ENCODE measurements at places on chromosomes 11 and 22.

DNA sequence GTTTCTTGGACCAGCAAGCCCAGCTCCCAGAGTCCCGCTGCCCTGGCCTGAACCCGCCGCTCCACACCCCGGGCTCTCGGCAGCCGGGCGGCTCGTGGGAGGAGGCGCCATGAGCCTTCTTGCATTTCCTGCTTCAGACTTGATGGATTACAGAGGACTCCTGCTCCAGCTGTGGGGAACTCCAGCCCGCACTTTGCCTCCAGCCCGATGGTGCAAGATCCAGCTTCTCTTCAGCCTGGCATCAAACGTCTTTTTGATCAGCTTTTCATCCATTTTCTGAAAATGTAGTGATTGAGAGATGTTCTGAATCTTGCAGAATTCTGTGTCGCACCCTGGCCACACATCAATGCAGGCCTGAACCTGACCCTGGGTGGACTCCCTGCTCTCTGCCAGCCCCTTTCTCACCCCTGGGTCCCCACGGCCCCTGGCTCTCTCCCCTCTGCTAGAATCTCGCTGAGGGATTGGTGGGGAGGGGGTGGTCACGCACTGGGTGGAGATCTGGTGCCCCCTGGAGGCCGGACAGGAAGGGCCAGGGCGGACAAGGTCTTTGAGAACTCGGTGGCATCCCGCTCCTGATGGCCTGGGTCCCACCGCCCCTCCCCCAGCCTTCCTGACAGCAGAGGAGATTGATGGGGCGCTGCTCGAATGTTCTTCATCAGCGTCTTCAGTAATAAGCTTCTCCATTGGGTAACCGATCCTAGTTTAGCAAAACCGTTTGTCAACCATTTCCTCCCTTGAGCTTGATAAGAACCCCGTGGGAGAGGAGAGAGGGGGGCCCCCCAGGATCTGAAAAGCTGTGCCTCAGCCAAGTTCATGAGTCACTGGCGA is 12.1 kb upstream of the NFAM1 start:
- peak; percentile 56 for DNase-seq

DNA sequence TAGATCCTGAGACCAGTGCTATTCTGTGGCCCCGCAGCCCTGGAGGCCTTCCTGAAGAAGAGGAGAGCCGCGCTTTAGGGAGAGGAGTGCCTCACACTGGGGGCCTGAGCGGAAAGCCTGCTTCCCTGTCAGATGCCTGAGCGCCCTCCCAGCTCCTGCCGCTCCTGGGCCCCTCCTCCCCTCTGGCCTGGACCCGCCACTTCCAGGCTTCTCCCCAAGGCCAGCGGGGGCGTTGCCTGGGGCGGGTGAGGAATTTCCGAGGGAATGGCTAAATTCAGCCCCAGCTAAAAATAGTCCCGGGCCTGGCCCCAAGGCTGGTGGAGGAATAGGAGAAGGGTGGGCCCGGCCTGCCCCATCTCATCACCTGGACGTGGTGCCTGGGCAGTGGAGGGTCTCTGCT is 15.4 kb downstream of the ARHGEF17 start:
- DNase-seq = no peak

- DNase-seq = no peak
Measured at GRCh38 chr22:39738746-39739145, 154.8 kb downstream of the ENTHD1 start.

- no peak for DNase-seq
Measured at GRCh38 chr22:44304354-44304753, 8.4 kb downstream of the SHISAL1 start.

GRCh38 chr22:32409977-32410376 is 2.1 kb downstream of the RTCB start:
- no peak for DNase-seq

DNA sequence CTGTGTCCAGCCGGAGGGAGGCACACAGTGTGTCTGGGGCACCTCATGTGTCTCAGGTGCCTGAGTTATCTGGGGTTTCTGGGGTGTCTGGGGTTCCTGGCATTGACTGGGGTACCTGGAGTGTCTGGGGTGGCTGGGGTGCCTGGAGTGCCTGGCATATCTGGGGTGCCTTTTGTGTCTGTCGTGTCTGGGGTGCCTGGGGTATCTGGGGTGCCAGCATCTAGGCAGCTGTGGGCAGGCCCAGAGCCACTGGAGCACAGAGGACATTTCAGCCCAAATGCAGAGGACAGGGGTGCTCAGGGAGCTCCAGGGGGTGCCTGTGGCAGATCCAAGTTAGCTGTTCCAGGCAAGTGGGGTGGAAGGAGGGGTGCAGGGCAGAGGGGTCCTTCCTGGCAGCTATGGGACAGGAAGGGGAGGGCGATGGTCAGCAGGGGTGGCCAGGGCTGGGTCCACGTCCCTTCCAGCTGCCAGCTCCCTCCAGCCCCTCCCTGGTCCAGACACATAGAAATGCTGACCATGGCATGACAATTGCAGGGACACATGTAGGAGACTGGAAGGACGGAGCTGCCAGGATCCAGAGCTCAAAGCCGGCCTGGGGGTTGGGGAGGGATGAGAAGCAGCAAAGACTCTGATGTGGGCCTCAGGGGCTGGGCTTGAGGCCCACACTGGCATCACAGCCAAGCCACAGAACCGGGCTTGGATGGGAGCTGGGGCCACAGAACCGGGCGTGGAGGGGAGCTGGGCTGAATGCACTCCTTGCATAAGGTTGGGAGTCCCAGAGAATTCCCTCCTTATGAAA is 133.0 kb downstream of the BRD1 start:
- DNase-seq = no peak

GRCh38 chr22:44328762-44329161 is 16.0 kb upstream of the SHISAL1 start:
- no peak for DNase-seq

DNA sequence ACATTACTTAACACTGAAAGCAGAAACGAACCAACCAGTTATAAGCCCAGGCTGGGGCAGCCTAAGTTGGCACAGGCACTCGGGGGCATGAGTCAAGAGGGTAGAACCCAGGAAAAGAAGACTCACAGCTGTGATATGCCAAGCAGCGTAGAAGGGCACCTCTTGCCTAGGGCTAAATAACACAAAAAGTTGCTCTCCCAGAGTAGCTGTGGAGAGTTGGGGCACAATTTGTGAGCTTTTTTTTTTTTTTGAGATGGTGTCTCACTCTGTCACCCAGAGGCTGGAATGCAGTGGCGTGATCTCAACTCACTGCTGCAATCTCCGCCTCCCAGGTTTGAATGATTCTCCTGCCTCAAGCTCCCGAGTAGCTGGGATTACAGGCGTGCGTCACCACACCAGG is 8.8 kb downstream of the CLMP start:
- DNase-seq = no peak

DNA sequence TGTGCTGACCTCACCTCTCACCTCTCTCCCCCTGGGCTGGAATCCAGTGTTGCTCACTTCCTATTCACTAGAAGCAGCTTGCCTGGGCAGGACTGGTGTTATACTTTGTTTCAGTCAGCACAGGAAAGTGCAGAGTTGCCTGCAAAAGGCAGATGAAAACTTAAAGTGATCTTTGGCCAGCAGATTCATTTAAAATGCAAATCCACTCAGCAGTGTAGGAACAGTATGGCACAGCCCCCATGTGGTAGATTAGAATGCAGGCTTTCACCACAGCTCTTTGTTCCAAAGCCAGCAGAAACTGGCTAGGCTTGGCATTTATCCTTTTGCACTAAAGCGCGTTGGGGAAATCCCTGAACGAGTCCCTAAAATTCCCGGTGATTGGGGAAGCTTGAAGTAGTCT is 301.2 kb downstream of the OR4C45 start:
- DNase-seq = no peak

DNA sequence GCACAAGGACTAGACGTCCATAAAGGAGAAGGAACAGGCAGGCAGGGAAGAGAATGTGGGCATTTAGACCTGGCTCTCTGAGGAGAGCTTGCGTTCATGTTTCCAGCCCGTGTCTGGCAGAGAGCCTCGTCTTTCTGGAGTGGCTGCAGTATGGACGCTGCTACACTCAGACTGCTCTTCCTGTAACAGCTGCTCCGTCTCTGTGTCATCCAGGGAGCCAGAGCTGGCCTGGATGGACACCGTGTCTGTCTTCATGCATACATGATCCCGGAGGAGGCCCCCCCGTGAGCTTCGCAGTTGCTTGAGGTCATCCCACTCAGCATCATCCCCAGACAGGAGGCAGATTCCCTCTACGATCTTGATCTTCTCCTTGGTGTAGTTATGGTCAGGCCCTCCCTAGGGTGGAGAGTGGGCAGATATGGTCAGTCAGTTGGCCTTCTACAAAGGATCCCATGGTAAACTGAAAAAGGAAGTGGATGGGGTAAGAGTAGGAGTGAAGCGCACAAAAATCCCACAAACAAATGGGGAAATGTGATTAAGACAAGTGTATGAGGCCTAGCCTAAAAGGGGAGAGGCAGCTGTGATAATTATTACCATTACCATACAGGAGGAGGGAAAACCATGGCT is 13.0 kb upstream of the CKAP5 start:
- no peak for DNase-seq

DNA sequence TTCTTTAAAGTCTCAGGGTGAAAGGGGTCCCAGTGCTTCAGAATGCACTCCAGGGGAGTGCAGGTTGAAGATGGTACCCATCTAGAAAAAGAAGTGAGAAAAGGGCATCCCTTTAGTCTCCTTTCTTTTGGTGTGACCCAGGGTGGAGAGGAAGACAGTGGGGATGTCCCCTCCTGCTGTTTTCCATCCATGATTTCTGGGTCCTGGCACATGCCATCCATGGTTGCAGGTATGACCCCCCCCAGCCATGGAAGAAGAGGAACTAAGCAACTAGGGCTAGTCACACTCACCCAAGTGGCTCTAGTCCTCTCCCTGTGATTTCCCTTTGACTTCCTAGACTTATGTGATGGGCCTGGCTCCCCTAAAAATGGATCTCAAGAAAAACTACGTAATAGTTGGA is 15.9 kb upstream of the EI24 start:
- no peak for DNase-seq

DNA sequence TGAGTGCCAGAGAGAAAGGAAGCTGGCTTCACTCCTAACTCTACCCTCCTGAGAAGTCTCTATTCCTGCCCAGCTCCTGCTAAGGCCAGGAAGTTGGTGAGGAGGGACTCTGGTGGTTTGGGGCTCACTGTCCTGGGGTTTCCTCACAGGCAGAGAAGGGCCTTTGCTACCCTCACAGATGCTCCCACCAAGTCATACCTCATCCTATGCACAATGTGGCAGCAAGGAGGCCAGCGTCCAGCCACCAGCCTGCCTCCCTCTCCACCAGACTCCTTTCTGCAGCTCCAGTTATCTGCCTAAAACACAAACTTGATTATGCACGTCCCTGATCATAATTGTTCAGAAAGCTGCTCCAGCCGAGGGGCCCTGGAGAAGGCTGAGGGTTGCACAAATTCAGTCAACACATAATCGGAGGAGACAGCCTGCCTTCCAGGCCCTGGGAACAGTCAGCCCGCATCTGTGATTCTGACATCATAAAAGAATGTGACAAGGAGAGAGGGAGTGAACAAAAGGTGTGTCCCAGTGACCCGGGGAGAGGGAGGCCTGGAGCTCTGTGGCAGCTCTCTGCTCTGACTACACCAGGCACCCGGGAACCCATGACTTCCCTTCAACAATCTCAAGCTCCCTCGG is 28.8 kb downstream of the DKK3 start:
- no peak for DNase-seq

DNA sequence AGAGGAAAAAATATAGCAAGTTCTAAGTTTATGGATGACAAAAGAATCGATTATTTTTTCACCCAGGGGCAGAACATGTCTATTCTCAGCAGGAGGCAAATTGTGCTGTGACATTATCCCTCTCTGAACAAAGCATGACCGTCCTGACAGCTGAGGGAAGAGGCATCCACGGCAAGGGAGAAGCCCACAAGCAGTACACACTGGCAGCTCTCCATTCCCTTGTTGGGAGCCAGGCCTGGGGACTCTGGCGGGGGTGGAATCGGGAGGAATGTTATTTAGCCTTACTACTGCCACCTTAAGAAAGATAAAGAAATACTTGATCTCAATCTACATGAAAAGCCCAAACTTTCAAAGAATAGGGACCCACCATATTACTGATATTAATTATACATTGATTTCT is 3.4 kb downstream of the KIRREL3 start:
- DNase-seq = no peak

- DNase-seq = no peak
Measured at GRCh38 chr11:125202362-125202880, 37.9 kb downstream of the PKNOX2 start.

GRCh38 chr22:44620841-44621257 is 81.2 kb upstream of the PRR5 start:
- DNase-seq = no peak

DNA sequence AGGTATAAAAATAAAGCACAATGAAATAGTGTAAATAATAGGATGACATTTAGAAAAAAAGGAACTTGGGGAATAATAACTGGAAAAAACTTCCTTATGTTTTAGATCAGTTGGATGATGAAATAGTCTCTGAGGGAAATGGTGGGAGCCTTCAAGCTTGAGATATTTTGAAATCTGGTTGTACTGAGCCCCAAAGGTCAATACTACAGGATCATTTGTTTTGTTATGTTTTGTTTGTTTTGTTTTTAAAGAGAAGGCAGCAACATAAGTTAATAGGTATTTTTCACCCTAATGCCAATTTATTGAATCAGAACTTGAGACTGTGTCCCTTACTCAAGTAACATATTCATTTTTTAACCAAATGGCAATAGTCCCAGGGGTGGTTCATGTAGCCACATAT is 393.1 kb downstream of the ETS1 start:
- DNase-seq = no peak

DNA sequence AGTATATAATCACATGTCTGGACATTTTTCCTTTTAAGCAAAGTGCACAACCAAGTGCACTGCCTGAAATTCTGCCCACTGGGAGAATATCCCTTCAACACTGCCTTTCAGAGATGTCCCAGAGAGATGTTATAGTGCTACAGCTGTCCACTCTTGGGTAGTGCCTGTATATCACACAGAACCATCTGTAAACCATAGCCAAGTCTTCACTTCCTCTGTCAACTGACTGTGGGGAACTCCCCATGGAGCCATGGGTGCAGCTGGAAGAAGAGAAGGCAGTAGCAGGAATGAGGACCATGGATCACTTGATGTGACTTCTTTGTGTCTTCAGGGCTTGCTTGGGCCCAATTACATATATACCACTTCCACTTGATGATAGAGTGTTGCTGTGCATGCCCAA is 44.6 kb upstream of the LIN7C start:
- no peak for DNase-seq

GRCh38 chr11:114166897-114167323 is 107.4 kb downstream of the ZBTB16 start:
- DNase-seq = no peak

GRCh38 chr11:36044636-36045035 is 100.8 kb downstream of the LDLRAD3 start:
- DNase-seq = no peak

GRCh38 chr11:112834277-112834755 is 126.9 kb upstream of the NCAM1 start:
- no peak for DNase-seq

DNA sequence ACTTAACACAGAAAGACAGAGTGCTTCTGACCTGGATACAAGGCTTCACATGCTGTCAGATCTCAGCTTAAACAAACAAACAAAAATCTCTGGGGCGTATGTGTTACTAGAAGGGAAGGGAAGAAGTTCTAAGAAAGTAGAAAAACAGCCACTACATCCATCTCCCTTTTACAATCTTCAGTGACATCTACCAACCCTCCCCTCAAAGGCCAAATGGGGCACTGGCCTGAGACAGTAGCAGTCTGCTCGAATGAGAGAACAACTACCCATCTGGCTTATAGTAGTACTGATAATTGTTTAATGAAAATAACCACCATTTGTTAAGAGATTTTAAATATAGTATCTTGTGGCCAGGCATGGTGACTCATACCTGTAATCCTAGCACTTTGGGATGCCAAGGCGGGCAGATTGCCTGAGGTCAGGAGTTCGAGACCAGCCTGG is 29.4 kb downstream of the CCDC83 start:
- no peak for DNase-seq
